Right ventricle myocardium inferior (tissue), 1 donor: ENCODE measurements at places on chromosomes 1 and 21.
A peak's percentile ranks its signal among the peaks of the same experiment; 100 is the strongest.

- DNase-seq, result no peak
Observed at GRCh38 chr21:38965910-38966504, 160.3 kb downstream of the ETS2 start.

DNA sequence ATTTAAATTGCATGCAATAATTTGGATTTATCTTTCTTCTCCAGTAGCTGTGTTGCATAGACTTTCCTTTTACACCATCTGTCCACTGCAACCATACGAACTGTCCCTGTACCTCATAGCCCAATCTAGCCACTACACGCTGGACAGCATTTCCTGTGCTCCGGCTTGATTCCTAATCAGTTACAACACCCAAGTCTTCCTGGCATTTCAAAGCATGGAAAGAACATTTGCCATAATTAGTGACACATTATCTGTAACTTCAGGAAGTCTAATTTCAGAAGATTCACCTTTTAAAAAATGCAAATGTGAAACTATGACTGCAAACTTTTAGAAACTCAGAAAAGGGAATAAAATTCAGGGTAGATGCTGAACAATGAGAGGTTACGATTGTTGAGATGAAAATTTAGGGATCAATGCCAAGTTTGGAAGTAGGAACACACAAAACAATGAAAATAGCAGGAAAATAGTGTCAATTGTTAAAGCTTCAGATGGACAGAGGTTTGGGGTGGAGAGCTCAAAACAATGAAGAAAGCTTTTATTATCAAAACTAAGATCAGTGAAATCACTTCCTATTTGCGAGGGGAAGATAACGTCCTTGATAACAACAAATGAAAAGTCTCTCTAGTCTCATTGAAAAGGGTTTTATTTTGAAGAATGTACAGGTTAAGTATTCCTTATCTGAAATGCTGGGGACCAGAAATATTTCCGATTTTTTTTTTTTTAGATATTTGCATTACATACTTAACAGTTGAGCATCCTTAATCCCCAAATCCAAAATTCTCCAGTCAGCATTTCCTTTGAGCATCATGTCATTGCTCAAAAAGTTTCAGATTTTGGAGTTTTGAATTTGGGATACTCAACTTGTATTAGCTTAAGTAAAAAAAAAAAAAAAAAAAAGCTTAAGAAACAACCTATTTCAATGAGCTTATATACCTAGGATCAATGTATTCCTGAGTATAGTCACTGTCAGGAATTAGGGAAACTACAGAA lies 107.3 kb downstream of the FNBP1L start:
- no peak for DNase-seq

GRCh38 chr1:57671750-57672149 lies 247.9 kb upstream of the DAB1 start:
- DNase-seq, result no peak

DNA sequence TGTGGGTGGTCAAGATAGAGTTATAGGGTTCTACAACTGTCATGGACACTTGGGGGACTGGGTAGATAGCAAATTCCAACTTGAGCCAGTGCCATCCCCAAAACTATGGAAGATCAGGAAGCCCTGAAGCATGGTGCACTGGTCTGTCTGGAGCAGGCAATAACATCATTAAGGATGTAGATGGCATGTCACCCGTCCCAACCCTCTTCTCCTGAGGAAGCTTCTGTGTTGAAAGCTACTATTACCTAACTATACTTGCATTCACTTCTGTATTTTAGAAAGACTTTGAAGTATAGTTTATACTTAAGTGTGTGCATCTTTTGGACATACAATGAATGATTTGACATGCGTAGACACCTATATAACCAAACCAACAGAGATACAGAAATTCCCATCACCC lies 32.9 kb downstream of the RABIF start:
- DNase-seq, result no peak

DNA sequence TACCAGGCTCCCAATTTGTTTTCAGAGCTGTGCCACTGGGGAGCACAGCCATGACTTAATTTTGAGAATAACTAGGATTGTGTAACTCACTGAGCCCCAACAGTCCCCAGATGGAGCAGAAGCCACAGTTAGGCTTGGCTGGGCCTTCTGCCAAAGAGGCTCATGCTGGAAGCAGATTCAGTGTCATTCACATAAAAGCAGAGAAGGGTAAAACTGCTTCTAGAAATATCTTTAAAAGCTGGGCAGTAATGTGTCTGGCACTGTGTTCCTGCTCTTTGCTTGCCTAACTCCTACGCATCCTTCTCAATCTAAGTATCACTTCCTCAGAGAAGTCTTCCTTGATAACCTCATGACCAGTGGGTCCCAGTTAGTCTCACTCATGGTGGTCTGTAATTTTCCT lies 20.3 kb downstream of the STK40 start:
- DNase-seq, result peak; percentile 84

DNA sequence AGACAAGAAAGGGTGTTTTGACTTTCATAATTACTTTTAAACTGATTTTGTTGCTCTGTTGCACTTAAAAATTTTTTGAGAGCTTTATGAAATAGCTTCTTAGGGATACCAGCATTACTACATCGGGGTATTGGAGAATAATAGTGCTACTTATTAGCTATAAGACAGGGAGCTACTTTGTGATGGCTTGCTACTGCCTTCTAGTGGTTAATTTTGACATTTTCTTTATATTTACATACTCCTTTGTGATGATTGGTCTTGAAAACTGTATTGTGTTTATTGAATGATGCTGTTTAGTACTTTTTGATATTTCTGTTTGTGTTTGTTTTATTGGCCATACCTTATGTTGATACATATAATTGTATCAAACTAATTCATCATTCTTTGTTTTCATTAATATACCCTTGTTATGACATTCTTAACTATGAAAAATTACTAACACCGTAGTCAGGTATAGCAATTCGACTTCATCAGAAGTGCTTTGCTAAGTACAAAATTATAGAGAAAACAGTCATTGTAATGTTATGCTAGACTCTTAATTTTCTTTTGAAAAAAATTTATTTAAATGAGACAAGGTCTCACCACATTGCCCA lies 85.5 kb downstream of the CLIC4 start:
- DNase-seq, result no peak

DNA sequence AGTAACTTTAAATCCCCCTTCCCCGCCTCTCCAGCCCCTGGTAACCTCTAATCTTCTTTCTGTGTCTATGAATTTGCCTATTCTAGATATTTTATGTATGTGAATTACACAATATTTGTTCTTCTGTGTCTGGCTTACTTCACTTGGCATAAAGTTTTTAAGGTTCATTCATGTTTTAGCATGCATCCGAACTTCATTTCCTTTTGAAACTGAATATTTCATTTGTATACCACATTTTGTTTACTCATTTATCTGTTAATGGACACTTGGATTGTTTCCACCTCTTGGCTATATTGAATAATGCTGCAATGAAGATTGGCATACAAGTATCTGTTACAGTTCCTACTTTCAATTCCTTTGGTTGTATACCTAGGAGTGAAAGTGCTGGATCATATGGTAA lies 205.3 kb downstream of the TM2D1 start:
- DNase-seq, result no peak

DNA sequence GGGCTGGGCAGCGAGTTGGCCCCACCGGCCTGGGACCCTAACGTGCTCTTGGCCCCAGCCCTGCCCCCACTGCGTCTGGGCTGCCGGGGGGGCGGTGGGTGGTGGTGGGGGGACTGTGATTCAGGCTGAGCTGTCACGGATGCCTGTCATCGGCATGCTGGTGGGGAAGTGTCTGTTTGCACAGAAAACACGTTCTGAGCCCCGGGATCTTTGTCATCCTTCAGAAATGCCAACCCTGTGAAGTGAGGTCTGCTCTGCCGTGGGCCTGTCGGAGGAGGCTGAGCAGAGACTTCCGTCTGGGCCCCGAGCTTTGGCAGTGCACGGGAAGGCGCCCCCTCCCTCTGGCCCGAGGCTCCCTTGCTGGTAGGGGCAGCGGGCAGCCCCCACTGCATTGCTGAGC lies 24.3 kb upstream of the PLCH2 start:
- no peak for DNase-seq

DNA sequence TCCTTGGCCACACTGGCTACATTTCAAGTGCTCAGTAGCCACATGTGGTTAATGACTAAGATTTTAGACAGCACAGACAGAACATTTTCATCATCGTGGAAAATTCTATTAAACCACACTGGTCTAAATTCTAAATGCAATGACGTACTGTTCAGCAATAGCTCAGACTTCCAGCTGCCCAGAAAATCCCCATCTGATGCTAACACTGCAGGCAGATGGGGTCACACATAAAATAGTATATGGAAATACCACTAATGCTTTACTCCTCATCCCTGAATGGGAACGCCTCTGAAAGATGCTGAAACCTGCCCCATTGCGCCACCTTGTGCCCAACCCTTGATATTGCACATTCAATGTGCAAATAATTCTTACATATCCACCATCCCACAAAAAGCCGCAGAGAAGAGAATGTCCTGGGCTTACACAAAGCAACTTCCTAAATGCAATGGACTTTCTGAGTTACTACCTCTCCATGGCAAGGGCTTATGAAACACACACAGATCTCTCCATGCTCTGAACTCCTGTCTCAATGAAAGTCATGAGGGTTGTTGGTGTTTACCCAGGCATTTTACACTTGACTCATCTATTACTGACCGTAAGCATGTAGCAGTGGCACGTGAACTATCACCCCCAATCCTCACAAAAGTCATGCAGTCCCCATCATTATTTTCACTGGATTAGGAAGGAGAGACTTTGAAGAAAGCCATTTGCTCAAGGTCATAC lies 20.3 kb upstream of the SLC5A9 start:
- DNase-seq, result peak; percentile 84

GRCh38 chr1:230310381-230311163 lies 115.6 kb downstream of the PGBD5 start:
- peak; percentile 90 for DNase-seq

DNA sequence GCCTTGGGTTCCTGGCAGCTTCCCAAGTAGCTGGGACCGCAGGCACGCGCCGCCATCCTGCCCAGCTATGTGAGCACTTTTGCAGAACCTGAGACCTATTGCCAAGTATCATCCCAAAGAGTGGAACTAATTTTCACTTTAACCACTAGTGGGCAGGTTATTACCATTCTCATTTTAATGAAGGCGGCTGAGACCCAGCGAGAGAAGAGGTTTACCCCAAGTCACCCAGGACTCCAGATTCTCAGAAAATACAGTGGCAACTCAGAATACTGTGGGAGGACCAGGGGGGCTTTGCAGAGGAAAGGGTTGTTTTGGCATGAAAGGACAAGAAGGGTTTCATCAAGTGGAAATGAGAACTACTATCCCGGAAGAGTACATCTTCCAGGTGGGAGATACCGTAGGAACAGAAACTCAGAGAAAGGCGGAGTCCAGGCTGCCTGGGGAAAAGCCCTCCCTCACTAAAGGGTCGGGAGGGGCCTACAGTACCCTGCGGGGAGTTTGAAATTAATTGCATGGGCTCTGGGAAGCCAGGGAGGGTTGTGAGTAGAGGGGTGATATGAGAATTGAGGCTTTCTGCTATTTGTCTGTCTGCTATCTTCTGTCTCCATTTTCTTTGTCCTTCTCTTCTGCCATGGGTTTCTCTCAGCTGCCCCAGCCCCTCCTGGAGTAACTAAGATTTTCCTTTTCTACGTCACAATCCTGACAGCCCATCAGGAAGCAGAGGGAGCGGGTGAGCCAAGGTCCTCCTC lies 7.2 kb upstream of the SEMA4A start:
- DNase-seq, result peak; percentile 78

DNA sequence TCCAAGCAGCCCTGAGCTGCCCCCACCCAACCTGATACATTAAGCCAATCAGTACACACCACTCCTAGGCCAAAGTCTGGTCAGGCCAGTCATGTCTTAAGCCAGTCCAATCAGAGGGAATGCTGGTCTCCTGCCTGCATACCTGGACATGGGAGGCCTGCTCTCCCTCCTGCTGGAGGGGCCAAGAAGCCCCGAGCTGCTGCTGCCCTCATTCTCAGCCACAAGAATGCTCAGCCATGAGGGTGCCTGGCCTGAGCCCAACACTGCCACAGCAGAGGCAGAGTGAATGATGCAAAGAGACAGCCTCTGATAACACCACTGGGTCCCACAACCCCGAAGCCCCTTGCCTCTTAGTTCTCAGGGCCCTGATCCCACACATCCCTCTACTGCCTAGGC lies 23.0 kb downstream of the CHD5 start:
- no peak for DNase-seq

- no peak for DNase-seq
Observed at GRCh38 chr1:65398083-65398482, 22.4 kb upstream of the LEPR start.

DNA sequence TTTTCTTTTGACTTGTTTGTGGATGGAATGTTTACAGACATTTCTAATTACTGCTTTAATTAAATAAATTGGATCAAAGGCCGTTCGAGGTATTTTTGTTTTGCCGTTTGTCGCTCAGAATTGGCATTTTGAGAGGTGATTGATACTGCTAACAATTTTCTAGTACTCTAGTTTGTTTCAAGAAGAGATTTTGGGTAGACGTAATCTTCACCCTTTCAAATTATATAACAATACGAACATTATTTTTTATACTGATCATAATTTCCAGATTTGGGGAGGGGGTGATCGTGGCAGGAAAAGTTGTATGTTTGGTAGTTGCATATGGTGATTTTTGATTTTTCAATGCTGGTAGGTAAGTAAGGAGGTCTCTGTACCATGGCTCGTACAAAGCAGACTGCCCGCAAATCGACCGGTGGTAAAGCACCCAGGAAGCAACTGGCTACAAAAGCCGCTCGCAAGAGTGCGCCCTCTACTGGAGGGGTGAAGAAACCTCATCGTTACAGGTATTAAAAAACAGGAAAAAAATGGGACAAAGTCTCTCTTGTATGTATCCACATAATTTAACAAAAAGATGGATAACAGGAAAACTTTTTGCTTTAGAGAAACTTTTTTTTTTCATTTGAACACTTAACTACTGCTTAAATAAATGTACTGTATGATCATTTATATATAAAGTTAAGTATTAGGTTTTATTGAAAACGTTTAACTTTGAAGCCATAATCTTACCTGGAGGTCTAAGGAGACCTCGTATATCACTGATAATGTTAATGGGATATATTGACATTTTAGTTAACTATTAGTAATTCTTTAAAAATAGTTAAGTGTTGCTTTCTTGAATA lies 1.7 kb downstream of the H3-3A start:
- no peak for DNase-seq

DNA sequence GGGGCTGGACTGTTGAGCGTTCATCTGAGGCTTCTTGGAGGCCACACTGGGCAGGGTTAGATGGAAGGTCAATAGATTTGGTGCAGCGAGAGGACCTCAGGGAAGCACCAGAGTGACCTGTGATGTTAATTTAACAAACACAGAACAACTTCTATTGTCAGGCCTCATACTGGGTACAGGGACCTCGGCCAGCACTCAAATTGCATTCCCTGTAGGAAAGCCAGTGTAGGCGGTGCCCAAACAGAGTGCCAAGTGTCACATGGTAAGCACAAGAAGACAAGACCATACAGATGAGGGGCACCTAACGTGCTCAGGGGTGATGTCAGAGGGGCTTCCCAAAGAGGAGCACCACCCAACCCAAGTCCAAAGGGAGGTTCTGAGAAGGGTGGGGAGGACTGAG lies 1.3 kb downstream of the TMEM269 start:
- DNase-seq, result no peak
